ENCODE measurements at places on chromosomes 4 and X. TPM values are rescaled to one million over a fixed set of nuclear protein-coding genes. Genes with fewer than 3 reads are reported as not detected.
A peak's percentile ranks its signal among the peaks of the same experiment; 100 is the strongest.

The MAOA gene
- total RNA-seq: 120 TPM

- no peak for DNase-seq
Observed at GRCh38 chr4:4810092-4810774, 49.2 kb upstream of the MSX1 start.

DNA sequence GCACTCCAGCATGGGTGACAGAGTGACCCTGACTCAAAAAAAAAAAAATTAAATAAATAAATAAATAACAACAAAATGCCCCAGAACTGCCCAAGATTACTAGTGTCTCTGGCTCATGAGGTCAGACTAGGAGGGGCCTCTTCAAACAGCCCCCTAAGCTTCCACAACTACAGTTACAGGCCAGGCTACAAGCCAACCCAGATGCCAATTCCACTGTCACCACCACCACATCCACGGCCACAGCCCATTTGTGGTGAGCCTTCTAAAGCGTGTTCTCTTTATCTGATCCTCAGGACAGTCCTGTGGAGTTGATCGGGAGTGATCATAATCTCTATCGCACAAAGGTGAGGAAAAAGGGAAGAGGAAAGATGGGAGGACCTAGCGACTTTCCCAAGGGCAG, 36.6 kb downstream of the IGFBP7 start:
- DNase-seq: no peak

DNA sequence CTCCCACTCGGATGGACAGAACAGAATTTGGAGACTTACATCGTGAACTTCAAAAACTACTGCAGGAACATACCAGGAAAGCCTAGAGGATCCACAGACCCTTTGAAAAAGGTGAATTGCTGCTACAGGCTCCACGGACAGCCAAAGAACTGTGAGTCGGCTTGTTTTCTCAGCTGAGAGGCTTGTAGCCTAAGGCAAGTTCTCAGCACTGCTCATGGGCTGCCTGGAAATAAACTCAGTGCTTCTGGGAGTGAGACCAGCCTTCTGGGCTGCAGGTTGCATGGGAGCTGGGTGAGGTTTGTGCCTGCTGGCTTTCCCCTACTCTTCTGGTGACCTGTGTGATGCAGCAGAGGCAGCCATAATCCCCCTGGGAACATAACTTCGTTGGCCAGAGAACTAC, 1397.6 kb downstream of the FAM133A start:
- DNase-seq: no peak

GRCh38 chr4:108774809-108775530, 12.1 kb upstream of the ETNPPL start:
- peak; percentile 15 for DNase-seq
